ENCODE measurements at places on chromosomes 5 and 9. TPM values are rescaled to one million over a fixed set of nuclear protein-coding genes. Genes with fewer than 3 reads are reported as not detected.

- no peaks in the 10 kb centered on the region for H3K4me1 ChIP-seq
- no peaks in the 10 kb centered on the region for H3K36me3 ChIP-seq
- no peaks in the 10 kb centered on the region for H3K27me3 ChIP-seq
- no peak for DNase-seq
- no peak overlapping the region for H3K27ac ChIP-seq
- no peak overlapping the region for H3K4me3 ChIP-seq
Observed at GRCh38 chr5:10712574-10713366, 48.3 kb downstream of the DAP start.

- no peak overlapping the region for H3K4me3 ChIP-seq
- H3K27ac ChIP-seq: no peak overlapping the region
- H3K4me1 ChIP-seq: no peaks in the 10 kb centered on the region
- no peaks in the 10 kb centered on the region for H3K27me3 ChIP-seq
- no peaks in the 10 kb centered on the region for H3K36me3 ChIP-seq
Observed at GRCh38 chr9:14445946-14446345, 132.0 kb upstream of the NFIB start.

DNA sequence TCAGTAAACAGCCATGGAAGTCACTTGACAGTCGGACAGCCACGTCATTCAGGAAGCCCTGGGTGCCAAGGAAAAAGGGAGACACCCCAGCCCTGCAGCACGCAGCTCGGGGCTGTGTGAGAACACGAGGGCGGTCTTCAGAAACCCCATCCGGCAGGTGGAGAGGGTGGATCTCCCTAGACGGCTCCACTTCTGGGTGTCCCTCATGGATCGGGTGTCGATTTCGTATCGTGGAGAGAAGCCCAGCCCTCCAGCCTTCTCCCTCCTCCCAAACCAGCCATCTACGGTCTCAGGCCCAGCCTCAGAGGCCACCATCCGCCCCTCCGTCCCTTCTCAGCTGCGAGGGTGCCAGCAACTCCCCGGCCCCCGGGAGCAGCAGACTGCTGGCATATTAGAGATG is 65.5 kb upstream of the BARHL1 start:
- no peaks in the 10 kb centered on the region for H3K36me3 ChIP-seq
- no peak overlapping the region for H3K4me3 ChIP-seq
- H3K27ac ChIP-seq: no peak overlapping the region
- no peak for DNase-seq

Gene ORM2
- not detected for total RNA-seq

GRCh38 chr9:113931140-113931539 is 55.0 kb downstream of the ZNF618 start:
- no peak for DNase-seq
- no peaks in the 10 kb centered on the region for H3K36me3 ChIP-seq
- H3K4me3 ChIP-seq: no peak overlapping the region
- no peak overlapping the region for H3K27ac ChIP-seq

DNA sequence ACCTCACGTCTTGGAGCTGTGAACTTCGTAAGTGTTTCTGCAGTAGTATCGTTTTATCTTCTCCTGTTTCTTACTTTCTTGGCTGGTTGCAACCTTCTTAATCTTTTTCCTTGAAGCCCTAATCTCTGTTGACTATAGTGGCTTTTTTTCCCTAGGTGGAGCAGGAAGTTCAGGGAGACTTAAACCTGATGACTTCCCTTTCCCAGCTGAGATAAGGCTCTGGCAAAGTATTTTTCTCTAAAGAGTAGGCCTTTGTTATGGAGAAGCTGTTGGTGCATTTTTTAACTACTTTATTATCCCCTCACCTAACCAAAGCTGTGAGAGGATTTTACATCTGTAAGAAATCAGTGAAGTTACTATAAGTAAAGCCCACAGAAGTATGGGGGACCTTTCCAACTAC is 723.1 kb upstream of the RIOK2 start:
- DNase-seq: no peak
- no peaks in the 10 kb centered on the region for H3K36me3 ChIP-seq
- H3K4me1 ChIP-seq: no peaks in the 10 kb centered on the region
- no peaks in the 10 kb centered on the region for H3K27me3 ChIP-seq
- no peak overlapping the region for H3K27ac ChIP-seq

DNA sequence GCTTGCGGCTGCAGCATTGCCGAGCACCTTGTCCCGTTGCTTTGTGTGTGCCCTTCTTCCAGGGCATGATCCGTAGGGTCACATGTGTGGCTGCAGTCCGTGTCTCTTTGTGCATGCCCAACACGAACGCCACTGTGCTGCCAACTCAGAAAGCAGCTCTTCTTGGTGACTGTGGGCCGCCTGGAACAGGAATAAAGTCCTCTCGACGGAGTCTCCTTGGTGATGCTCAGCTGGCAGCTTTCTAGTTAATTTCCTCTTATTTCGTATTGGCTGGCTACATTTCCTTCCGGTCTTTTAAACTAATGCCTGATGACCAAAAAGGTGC is 5.8 kb downstream of the EXOC3 start:
- DNase-seq: no peak
- no peaks in the 10 kb centered on the region for H3K27me3 ChIP-seq
- H3K4me3 ChIP-seq: no peak overlapping the region

- DNase-seq: peak; percentile 62
- no peaks in the 10 kb centered on the region for H3K4me1 ChIP-seq
- no peaks in the 10 kb centered on the region for H3K27me3 ChIP-seq
- H3K4me3 ChIP-seq: no peak overlapping the region
- H3K27ac ChIP-seq: no peak overlapping the region
Observed at GRCh38 chr5:139974661-139975060, 68.4 kb downstream of the NRG2 start.

GRCh38 chr9:13569602-13570067 is 290.1 kb upstream of the MPDZ start:
- DNase-seq: no peak
- H3K27ac ChIP-seq: no peak overlapping the region
- no peaks in the 10 kb centered on the region for H3K36me3 ChIP-seq
- peaks cover 20% of the 10 kb centered on the region for H3K4me1 ChIP-seq
- no peak overlapping the region for H3K4me3 ChIP-seq

DNA sequence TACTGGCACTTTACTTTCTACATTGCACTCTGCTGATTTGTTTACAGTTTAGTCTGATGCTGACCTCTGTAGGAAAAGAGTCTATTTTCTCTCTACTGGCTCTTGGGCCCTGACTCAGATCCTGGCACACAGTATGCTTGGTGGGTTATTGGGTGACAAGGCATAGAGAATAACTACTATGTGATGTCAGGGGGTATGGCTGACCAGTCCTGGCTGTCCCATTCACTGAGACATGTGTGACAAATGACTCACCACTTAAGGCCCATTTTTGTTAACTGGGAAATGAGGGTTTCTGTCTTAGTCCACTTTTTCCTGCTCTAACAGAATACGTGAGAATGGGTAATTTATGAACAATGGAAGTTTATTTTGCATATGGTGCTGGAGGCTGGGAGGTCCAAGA is 66.4 kb downstream of the DAPK1 start:
- H3K27ac ChIP-seq: no peak overlapping the region
- H3K27me3 ChIP-seq: no peaks in the 10 kb centered on the region
- H3K4me3 ChIP-seq: no peak overlapping the region
- peaks cover 5% of the 10 kb centered on the region for H3K4me1 ChIP-seq
- H3K36me3 ChIP-seq: no peaks in the 10 kb centered on the region

GRCh38 chr9:8960254-8960653 is 1160.7 kb upstream of the DMAC1 start:
- no peaks in the 10 kb centered on the region for H3K27me3 ChIP-seq
- H3K4me3 ChIP-seq: no peak overlapping the region
- no peaks in the 10 kb centered on the region for H3K36me3 ChIP-seq
- H3K4me1 ChIP-seq: no peaks in the 10 kb centered on the region

- H3K27me3 ChIP-seq: no peaks in the 10 kb centered on the region
- H3K4me3 ChIP-seq: no peak overlapping the region
- H3K27ac ChIP-seq: no peak overlapping the region
- no peak for DNase-seq
Observed at GRCh38 chr9:71819115-71819739, 50.9 kb upstream of the CEMIP2 start.

- no peak for DNase-seq
- no peak overlapping the region for H3K27ac ChIP-seq
- no peaks in the 10 kb centered on the region for H3K36me3 ChIP-seq
- no peaks in the 10 kb centered on the region for H3K4me1 ChIP-seq
Observed at GRCh38 chr9:84598921-84599636, 70.5 kb upstream of the NTRK2 start.

GRCh38 chr5:114249823-114250222 is 112.0 kb upstream of the KCNN2 start:
- H3K36me3 ChIP-seq: no peaks in the 10 kb centered on the region
- no peak overlapping the region for H3K4me3 ChIP-seq
- DNase-seq: no peak
- H3K27me3 ChIP-seq: no peaks in the 10 kb centered on the region
- no peak overlapping the region for H3K27ac ChIP-seq

Gene SPATA31A3
- total RNA-seq: not detected

- no peak overlapping the region for H3K27ac ChIP-seq
- peaks cover 23% of the 10 kb centered on the region for H3K27me3 ChIP-seq
- DNase-seq: no peak
- H3K4me3 ChIP-seq: no peak overlapping the region
Observed at GRCh38 chr5:88665750-88666215, 217.2 kb downstream of the MEF2C start.

DNA sequence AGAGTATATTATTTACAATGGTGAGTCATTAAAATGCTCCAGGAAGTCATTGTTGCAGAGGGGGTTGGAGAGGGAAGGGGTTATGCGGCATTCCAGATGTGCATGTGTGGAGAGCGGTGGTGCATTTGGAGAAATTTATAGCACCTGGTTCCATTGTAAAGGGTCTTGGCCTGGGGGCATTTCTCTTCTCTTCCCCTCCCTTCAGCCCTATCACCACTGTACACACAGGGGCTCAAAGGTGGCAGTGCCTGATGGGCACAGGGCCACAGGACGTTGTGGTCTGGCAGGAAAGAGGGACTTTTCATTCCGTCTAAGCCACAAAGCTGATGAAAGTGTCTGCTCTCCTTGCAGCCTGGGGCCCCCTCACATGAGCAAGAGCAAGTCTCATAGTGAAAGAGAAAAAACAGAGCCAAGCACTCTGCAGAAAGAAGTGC is 442.4 kb upstream of the ZNF462 start:
- no peaks in the 10 kb centered on the region for H3K27me3 ChIP-seq
- no peak for DNase-seq
- H3K4me3 ChIP-seq: no peak overlapping the region
- H3K27ac ChIP-seq: no peak overlapping the region

Gene ASTN2
- 4.4 TPM for total RNA-seq

- no peak overlapping the region for H3K27ac ChIP-seq
- no peak for DNase-seq
- no peaks in the 10 kb centered on the region for H3K4me1 ChIP-seq
- H3K4me3 ChIP-seq: no peak overlapping the region
- H3K27me3 ChIP-seq: no peaks in the 10 kb centered on the region
Observed at GRCh38 chr9:130523921-130524320, 55.5 kb upstream of the FUBP3 start.

DNA sequence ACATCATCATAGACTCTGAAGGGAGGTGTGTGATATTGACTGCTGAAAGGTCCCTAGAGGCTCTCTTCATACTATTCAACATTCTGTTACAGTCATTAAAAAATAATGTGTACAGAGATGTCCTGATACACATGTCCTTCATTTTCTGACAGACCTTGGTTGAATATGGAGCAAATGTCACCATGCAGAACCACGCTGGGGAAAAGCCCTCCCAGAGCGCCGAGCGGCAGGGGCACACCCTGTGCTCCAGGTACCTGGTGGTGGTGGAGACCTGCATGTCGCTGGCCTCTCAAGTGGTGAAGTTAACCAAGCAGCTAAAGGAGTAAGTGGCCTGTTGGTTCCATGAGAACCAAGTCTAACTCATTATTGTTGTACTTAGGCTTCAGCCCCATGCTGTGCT is 132.4 kb downstream of the SNCAIP start:
- no peaks in the 10 kb centered on the region for H3K4me1 ChIP-seq
- DNase-seq: no peak
- no peak overlapping the region for H3K27ac ChIP-seq
- H3K27me3 ChIP-seq: no peaks in the 10 kb centered on the region

GRCh38 chr5:68762201-68762600 is 331.6 kb upstream of the SLC30A5 start:
- DNase-seq: no peak
- H3K27me3 ChIP-seq: no peaks in the 10 kb centered on the region
- no peak overlapping the region for H3K27ac ChIP-seq
- H3K4me3 ChIP-seq: no peak overlapping the region

DNA sequence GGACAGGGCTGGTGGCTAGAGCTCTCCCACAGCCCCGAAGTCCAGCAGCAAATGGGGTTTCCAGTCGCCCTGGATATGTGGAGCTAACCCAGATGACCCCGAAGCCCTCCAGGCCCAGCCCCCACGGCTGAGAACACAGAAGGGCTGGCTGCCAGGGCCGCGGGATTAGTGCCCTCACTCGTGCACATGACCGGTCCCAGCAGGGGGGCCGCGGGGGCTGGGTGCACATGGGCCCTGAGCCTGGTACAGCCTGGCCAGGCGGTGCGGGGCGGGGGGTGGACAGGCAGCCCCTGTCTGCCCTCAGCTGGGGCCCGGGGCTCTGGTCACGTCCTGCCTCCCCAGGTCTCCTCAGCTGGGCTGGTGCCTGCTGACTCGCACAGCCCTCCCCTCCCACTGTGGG is 5.9 kb downstream of the SSNA1 start:
- H3K4me3 ChIP-seq: no peak overlapping the region
- H3K4me1 ChIP-seq: peaks cover 72% of the 10 kb centered on the region
- no peak for DNase-seq
- H3K27ac ChIP-seq: no peak overlapping the region

DNA sequence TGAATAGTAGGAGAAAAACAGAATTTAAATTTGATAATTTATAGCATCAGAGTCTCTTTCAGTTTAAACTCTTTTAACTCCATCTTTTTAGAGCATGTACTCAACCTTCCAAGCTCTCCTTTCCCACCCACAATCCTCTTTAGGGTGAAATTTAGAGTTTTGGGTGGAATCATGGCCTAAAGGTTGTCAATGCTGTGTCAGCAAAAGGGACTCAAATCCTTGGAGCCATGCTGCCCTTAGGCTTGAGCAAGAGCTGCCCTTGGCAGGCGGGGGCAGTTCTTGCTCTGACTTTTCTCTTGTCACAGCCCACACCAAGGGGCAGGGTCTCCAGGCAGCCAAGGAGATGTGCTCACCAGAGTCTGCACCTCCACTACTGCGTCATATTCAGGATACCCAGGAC is 102.4 kb downstream of the MTX3 start:
- no peaks in the 10 kb centered on the region for H3K4me1 ChIP-seq
- H3K36me3 ChIP-seq: no peaks in the 10 kb centered on the region
- H3K27ac ChIP-seq: no peak overlapping the region

Gene ABLIM3
- 50.8 TPM for total RNA-seq

Gene IER5L
- total RNA-seq: 34.4 TPM
